Caki2 (cell line): ENCODE measurements at places on chromosomes 7 and 10.

- DNase-seq: no peak
These were observed 20.8 kb downstream of the CCDC6 start for GRCh38 chr10:59885430-59886134.

- no peak for DNase-seq
These were observed 1.7 kb downstream of the ZFYVE27 start for GRCh38 chr10:97738616-97739015.

- no peak for DNase-seq
These were observed 1456.7 kb downstream of the REEP3 start for GRCh38 chr10:64977915-64978314.

DNA sequence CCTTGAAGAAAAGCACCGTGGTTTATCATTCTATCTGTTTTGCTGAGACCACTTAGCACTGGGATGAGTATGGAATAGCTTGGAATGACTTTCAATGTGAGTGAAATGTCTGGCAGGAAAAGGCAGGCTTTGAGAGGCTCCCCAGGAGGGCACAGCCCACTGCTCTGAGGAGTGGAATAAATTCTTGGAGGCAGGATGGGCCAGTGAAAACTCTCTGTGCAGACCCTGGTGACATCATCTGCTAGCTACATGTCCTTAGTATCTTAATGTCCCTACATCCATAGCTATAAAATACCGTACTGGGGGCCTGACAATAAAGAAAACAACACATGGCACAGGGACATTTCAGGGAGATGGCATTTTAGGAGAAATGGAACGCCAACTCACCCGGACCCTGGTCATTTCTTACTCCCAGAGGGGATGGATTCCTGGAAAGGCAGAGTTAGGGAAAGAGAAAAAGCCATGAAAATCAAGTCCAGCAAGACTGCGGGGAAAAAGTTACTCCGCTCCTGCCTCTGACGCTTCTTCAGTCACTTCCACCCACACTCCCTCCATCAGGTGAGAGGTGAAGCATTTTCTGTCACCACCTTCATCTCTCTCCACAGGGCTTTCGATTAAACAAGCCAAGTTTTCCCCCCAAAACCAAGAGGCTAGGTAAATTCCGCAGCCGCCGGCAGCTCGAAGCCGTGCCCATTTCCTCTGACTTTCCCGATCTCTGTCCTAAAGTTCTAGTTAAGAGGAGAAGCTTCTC is 991 bp downstream of the ZNF239 start:
- peak; percentile 4 for DNase-seq

- DNase-seq: peak; percentile 28
These were observed 22.8 kb downstream of the C10orf105 start for GRCh38 chr10:71696628-71697326.

DNA sequence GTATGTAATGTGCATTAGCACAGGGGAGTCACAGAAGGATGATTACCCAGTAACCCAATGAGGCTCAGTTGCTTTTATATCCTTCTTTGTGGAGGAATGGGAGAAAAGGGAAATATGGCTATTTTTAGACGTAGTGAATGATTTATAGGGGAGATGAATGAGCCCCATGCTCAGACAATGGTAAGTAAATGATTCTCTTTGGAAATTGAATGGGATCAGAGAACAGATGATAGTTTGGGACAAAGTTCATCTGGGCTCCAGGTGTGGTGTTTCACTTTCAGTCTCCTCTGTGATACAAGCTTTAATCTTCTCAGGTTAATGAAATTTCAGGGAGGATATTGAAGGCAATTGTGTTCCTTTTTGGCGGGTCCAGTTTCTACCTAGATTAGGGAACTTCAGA is 63.0 kb upstream of the MPP7 start:
- peak; percentile 12 for DNase-seq

GRCh38 chr10:10397906-10398305 is 619.8 kb upstream of the CELF2 start:
- no peak for DNase-seq

GRCh38 chr10:72337039-72337629 is 17.6 kb downstream of the DNAJB12 start:
- peak; percentile 70 for DNase-seq

- no peak for DNase-seq
These were observed 43.9 kb downstream of the PYROXD2 start for GRCh38 chr10:98370831-98371820.

- DNase-seq: no peak
These were observed 188.0 kb downstream of the GRID1 start for GRCh38 chr10:86178401-86179152.

DNA sequence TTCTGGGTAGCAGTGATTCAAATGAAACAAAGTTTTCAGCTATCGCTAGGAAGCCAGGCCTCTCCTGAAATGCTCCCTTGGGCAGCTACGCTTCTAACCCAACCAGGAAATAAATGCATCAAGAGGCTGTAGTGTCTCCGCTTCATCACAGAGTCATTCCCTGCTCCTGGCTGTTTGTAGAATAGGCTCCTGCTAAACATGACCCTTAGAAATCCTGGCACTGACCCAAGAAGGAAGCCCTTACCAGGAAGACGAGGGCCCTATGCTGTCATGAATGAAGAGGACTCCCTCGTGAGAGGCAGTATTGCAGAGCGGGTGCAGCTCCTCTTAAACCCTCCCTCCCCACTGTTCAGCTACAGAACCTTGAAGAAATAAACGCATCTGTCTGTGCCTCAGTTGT is 48.3 kb downstream of the NOD1 start:
- peak; percentile 15 for DNase-seq

GRCh38 chr7:130791746-130792145 is 57.7 kb upstream of the KLF14 start:
- no peak for DNase-seq

- no peak for DNase-seq
These were observed 4.5 kb upstream of the BLNK start for GRCh38 chr10:96275685-96276418.

- DNase-seq: peak; percentile 55
These were observed 74.3 kb upstream of the ASAH2 start for GRCh38 chr10:50325449-50326171.

GRCh38 chr7:3922175-3922635 is 621.2 kb downstream of the SDK1 start:
- peak; percentile 99 for DNase-seq

DNA sequence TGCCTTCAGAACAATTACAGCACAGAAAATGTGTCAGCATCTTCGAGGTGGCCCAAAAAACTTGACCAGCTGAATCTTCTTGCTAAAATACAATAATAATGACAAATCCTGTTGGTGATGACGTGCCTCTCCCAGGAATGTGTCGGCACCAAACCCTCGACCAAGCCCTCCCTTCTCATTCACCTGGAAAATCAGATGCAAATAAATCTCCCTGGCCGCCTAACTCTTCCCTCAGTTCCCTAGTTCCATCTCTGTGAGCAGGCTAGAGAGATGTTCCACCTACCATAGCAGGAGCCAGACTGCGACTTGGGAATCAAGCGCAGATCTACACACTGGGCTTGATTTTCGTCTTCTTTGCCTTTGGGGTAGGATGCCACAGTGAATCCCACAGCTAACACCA is 4.1 kb downstream of the PRSS1 start:
- DNase-seq: peak; percentile 62

DNA sequence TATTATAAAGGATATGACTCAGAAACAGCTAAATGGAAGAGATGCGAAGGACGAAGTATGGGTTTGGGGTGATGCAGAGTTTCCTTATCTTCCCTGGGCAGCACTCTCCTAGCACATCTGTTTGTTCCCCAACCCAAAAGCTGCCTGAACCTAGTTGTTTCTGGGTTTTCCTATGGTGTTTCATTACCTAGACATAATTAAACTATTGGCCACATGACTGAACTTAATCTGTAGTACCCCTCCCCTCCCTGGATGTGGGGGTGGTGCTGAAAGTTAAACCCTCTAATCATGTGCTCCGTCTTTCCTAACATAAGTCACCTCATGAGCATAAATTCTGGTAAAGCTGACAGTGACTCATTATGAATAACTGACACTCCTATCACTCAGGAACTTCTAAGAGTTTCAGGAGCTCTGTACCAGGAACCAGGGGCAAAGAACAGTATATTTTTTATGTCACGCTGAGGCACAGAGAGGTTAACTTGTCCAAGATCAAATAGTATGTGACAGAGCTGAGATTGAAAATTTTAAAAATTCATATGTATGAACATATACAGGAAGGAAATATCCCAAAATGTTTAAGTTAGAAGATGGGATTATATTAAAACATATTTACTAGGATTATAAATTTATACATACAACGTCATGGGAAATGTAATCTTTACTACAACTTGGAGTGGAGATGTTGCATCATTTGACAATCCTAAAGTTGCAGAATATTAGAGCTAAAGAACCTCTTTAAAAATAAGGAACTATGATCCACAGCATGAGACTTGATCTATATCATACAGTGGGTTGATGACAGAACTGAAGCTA is 4.8 kb downstream of the STRIP2 start:
- DNase-seq: peak; percentile 52

GRCh38 chr7:16028103-16028502 is 341.6 kb upstream of the MEOX2 start:
- DNase-seq: no peak

- no peak for DNase-seq
These were observed 71.7 kb downstream of the RBAK start for GRCh38 chr7:5117095-5117970.

DNA sequence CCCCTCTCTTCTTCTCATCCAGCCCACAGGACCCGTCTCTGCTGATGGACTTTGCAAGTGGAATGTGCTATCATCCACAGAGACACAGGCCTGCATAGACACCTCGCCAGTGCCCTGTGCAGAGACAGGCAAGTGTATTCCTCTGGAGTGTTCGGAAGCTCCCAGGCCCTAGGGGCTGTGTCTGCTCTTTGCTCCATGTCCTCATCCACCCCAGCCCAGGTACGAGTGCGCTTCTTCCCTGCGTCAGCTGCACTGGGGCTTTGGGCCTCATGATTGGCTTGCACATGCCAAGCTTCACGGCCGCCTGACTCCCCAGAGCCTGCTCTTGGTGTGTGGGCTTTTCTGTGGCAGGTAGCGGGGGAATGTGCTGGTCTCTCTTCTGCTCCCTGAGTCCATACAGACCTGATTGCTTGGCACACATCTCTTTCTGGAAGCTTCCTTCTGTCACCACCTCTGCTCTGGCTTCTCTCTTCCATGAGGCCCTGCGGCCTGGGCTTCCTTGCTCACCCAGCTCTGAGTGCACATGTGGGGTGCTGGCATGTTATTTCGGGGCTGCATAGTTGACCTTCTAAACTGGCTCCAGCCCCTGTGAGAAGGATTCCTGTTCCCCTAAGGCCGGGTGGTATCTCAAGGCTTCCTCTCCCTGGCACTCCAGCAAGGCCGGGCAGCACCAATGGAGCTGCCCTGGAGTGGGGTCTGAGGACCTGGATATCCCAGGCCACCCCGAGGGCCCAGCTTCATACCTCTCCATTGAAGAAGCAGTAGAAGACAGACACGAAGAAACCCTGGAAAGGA is 27.8 kb downstream of the CRHR2 start:
- no peak for DNase-seq

GRCh38 chr7:124908259-124908658 is 21.4 kb downstream of the POT1 start:
- DNase-seq: no peak

- no peak for DNase-seq
These were observed 16.8 kb downstream of the TRIM8 start for GRCh38 chr10:102660888-102661657.

- no peak for DNase-seq
These were observed 160.4 kb downstream of the HDAC9 start for GRCh38 chr7:18655912-18656311.

DNA sequence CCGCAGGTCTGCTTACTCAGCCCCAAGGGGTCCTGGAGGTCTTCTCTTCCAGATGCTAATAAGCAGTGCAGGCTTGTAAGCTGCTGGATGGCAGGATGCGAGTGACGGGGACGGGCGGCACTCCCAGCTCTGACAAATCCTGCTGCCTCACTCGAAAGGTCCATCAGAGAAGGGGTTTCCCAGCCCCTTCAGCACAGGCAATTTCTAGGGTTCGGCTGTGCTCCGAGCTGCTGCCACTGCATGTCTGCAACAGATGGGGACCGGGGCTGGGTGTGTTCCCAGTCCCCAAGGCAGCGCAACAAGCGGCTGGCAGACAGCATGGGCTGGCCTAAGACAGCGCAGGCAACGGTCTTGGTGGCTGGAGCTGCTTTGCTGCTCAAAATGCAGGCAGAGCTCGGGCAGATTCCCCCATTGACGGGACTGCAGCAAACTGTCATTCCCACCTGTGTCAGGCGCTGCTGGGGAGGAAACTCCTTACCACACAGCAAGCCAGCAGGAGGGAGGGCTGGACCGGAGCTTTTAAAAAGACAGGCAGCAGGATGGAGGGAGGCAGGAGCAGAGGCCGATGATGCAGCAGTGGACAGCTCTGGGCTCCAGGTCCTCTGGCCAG is 62.4 kb downstream of the PRKAG2 start:
- DNase-seq: no peak

DNA sequence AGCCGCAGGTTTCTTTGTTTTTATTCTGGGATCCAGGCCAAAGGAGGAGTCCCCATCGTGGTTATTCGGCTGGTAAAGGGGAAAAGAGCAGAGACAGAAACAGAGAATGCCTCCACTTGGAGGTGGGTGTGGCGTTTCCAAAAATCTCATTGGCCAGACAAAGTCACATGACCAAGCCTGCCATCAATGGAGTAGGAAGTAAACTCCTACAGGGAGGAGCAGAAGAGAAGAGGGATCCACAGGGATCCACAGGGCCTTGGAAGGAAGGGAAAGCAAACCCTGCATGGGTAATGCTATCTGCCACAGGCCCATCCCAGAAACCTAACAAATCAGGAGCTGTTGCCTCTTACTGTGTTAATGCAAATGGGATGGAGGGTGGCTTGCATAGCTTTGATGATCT is 425.7 kb upstream of the GALNT17 start:
- no peak for DNase-seq

DNA sequence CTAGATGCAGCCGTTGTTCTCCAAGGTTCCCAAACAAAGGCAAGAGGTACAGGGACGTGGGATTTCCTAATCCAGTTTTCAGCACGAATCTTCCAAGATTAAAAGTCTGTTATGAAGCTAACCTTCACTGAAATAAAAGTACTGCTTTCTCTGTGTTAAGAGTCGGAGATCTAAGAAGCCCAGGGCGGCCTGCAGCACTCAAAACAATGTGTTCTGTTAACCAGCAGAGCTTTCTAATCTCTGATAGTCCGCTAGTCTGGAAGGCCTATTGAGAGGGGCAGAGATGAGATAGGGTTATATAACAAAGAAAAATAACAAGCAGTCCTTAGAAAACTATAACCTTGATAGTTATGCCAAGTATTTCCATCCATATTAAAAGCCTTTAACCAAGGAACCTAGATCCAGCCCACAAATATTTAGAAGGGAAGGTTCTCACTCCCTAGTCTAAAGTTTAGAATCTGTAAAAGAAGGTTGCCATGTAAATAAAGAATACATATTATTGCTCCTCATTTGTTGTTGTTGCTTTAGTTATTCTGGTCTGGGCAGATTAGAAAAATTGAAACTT is 106.3 kb upstream of the SVIL start:
- no peak for DNase-seq

GRCh38 chr7:149133028-149133710 is 7.0 kb upstream of the ZNF425 start:
- no peak for DNase-seq

- no peak for DNase-seq
These were observed 27.8 kb downstream of the MKX start for GRCh38 chr10:27717861-27718260.

GRCh38 chr10:15784662-15785300 is 65.1 kb upstream of the ITGA8 start:
- no peak for DNase-seq

GRCh38 chr10:62305813-62306212 is 37.2 kb upstream of the RTKN2 start:
- DNase-seq: peak; percentile 19

- no peak for DNase-seq
These were observed 393.0 kb downstream of the PHTF2 start for GRCh38 chr7:78191475-78192079.
